ENCODE measurements at places on chromosomes 3 and 15.

DNA sequence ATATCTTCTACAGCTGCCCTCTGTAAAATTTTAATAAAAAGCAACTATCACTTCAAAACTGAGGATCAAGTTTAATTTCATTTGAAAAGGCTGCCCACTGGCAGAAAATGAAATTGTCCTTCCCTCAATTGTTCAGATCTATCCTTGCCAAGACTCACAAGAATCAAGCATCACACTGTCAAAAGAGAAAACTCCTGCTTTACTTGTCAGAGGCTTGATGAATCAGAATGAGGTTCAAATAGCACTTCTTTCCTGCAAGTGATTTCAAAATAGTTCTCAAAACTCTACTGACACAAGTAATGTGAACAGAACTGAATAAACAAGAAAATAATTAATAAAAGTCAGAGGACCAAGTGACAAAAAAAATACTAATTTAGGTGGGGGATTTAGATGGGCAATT lies 70.6 kb downstream of the GOLIM4 start:
- peak; percentile 11 for DNase-seq

GRCh38 chr3:181711325-181712135 lies at the start of gene SOX2:
Gene SOX2 (plus strand): TSS chr3:181711925. CDS start chr3:181712361, 436 bp downstream.
- DNase-seq, result peak; percentile 35

- DNase-seq, result no peak
Observed at GRCh38 chr3:37604336-37604833, 257.3 kb upstream of the CTDSPL start.

GRCh38 chr15:90059208-90059985 lies 42.9 kb downstream of the IDH2 start:
- peak; percentile 88 for DNase-seq

DNA sequence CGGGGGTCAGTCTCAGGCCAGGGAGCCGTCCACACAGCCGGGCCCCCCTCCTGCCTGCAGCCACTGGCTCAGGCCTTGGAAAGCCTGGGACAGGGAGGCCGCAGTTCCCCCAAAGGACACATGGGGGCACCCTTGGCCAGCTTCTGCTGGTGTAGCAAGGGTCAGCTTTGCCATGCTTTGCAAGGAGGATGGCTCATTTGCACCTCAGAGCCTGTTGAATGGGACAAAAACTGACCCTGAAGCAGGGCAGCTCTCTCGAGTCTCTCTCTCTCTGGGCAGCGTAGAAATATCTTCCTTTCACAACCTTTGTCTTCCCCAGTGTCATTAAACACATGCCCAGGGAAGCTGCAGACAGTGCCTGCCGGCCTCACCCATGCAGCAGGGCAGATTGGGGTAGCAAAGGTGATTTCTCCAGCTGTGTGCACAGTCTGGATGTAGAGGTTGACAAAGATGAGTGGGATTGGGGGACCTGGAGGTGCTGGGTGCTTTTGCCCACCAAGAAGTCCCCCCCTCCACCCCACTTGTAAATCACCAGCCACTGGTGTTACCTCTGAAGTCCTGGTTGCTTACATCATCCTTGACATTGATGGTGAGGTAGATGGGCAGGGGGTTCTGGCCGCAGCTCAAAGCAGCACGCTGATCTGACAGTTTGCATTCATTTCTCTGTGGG lies 17.4 kb upstream of the EHD4 start:
- DNase-seq, result peak; percentile 90

- DNase-seq, result no peak
Observed at GRCh38 chr3:27847697-27848096, 125.6 kb upstream of the EOMES start.

- DNase-seq, result no peak
Observed at GRCh38 chr15:84741121-84741520, 7.3 kb upstream of the ZNF592 start.

DNA sequence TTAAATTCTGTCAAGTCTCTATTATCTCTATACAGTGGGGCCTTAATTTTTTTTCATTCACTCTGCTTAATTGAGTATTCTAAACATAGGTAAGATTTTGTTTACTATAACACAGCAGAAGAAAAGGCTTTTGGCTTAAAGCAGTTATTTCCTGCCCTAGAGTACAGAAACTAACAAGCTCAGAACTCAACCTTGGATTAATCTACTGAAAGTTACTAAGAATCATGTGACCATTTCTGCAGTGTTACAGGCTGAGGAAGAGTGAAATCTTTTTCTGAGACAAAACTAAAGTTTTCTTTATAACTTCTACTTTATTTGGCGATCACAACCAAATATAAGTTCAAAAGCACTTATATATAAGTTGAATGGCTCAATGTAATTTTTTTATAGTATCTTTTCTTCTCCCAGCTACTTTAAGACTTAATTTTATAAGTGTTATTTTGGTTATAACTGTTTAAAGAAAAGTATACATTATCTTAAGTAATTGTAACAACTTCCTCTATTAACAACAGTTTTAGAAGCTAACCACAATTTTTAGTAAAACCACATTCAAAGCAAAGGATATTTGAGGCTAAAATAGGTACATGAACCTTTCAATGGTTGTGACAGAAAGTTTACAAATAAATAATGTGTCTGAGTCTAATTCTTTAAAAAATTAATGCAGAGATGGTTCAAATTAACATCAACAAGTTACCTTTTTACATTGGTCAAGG lies 240.6 kb upstream of the NAALADL2 start:
- DNase-seq, result no peak

GRCh38 chr3:111278959-111279358 lies 207.3 kb downstream of the NECTIN3 start:
- DNase-seq, result no peak

DNA sequence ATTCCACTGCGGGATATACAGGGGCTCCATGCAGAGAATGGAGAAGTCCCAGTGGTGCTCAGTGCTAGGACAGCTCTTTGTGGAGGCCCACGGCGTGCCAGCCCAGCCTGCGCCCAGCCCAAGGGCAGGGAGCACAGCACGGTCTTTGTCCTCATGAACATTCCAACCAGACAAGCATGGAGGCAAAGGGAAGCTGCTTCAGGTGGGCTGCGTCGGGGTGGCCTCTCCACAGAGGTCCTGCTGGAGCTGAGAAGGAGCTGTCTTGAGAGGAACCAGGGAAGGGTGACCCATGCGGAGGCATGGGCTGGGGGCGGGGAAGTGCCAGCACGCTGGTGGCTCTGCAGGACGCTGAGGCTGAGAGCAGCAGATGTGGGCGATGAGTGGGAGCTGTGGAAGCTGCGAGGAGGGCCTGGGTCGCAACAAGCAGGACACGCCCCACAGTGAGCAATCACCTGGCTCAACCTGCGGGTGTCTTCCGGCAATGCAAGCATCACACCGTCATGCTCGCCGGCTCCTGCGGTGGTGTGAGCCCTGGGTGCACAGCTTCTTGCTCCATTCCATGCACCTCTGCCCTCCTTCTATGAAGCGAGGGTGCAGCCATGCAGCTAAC lies 14.0 kb upstream of the KLF15 start:
- no peak for DNase-seq

DNA sequence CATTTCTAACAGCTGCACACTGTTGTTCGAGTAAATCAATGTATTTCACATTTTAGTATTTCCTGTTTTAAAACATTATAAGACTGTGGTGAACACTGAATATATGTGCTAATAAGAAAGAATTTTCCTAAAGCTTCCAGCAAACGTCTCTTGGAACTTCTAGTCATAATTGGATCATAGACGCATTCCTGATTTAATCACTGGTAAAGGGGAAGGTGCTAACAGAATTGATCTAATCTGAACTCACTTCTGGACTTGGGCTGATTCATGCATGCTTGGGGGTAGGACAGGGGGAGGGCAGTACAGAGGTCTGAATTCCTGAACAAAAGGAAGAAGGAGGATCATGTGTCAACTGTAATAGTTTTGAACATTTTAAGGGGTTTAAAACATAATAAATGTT lies 7.3 kb upstream of the LEKR1 start:
- DNase-seq, result no peak

- peak; percentile 30 for DNase-seq
Observed at GRCh38 chr3:187684880-187685279, 14.7 kb upstream of the SST start.

GRCh38 chr15:40927873-40928806 lies 1.0 kb upstream of the DLL4 start:
- DNase-seq, result no peak

GRCh38 chr3:113143353-113143752 lies 68.0 kb upstream of the BOC start:
- DNase-seq, result no peak

DNA sequence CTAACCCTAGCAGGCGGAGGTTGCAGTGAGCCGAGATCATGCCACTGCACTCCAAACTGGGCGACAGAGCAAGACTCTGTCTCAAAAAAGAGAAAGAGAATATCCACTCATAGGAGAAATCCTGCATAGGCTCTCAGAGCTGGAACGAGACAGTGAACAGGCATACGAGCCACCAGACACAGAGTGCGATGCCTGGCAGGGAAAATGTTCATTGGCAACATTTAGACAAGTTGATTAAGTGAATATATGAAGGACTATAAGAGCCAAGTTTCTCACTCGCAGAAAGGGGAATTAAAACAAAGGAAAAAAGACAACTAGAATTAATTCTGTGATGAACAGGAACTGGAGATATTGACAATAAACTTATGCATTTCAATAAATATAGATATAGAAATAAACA lies 27.1 kb upstream of the ARHGEF26 start:
- no peak for DNase-seq

DNA sequence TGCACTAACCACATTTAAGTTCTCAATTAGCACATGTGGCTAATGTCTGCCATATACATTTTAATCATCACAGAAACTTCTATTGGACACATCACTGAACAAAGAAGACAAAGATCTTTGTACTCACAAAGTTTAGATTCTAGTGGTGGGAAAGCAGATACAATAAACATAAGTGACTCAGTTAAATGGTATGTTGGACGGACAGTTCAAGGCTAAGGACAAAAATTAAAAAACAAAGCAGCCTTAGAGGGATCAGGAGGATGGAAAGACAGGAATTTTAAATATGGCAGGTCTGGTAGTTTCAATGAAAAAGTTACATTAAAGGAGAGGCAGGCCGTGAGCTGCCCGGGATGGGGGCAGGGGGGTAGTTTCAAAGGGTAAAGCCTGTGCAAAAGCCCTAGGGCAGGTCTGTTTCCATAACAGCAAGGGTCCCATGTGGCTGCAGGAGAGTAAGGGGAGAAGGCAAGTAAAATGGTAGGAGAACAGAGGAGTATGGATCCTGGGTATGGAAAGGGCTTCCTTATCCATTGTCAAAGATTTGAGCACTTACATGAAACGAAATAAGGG lies 220.7 kb downstream of the FHIT start:
- no peak for DNase-seq

DNA sequence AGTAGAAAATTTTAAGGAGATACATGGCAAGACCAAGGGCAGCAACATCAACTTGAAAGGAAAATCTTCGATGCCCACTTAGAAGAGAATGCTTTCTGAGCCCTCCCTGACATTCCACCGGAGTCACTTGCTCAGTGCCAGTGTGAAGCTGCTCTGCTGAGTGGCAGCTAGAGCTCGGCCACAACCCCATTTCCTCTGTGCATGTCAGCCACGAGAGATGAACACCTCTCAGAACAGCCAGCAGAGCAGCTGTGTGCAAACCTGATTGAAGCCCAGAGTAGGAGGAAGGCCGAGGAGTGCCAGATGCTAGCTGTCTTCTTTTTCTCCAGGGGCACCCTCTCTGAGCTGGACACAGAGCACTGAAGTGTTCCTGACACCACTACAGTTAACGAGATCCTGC lies 12.2 kb downstream of the TARS3 start:
- no peak for DNase-seq

DNA sequence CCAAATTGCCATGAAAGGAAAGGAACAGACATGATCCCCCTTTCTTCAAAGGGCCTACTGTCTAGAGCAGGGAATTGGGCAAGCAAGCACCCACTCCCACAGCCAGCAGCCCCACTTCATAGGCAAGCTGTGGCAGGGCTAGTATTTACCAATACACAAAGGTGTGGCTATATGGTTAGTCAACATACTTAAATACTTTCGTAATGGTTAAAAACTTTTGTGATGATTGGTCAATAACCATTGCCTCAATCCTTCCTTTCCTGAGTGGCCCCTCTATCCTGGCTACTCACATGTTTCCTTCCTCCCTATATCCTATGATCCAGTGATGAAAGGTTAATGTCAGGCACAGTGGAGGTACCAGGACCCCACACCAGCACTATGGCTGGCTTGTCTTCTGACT lies 30.1 kb upstream of the ARL8B start:
- no peak for DNase-seq

GRCh38 chr3:131797776-131798175 lies 237.0 kb downstream of the CPNE4 start:
- DNase-seq, result no peak

DNA sequence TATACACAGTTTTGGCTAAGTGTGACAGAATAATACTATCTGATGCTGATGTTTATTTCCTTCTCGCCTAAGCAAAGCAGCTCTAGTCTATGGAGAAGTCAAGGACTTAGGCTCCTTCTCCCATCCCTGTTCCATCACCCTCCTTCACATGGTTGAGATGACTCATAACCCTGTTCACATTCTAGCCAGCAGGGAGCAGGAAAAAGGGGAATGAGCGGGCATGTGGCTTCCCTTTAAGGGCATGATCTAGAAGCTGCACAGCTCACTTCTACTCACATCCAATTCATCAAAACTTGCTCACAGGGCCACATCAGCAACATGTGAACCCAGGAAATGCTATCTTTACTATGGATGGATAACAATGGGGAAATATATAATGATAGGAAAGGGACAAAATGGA lies 40.9 kb downstream of the CBLB start:
- DNase-seq, result peak; percentile 55

GRCh38 chr3:129563850-129564535 lies 21.0 kb downstream of the H1-8 start:
- DNase-seq, result no peak

- DNase-seq, result no peak
Observed at GRCh38 chr15:62770752-62771151, 271.8 kb upstream of the TPM1 start.

- peak; percentile 20 for DNase-seq
Observed at GRCh38 chr3:61522060-61522459, 39.3 kb upstream of the PTPRG start.

GRCh38 chr3:48561045-48561736 lies 2.4 kb downstream of the UCN2 start:
- DNase-seq, result peak; percentile 16

DNA sequence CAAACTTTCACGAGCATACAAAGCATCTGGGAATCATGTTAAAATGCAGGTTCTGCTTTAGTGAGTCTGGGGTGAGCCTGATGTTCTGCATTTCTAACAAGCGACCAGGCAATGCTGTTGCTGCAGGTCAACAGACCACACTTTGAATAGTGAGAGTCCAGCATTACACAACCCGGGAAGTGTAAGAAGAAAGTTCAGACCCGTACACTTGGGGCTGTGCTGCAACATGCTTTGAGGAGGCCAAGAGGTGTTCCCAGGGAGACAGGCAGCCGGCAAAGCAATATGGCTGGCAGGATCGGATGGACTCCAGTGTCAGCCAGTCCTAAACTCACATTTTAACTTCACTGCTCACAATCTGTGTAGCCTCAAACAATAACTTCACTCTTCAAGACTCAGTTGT lies 134.2 kb downstream of the LIPC start:
- DNase-seq, result no peak

Measured in activated CD4-positive, alpha-beta T cell treated with anti-CD3 and anti-CD28 coated beads, Interleukin-2, Interleukin-6, amounts not matched to agents 100 ng/mL and 50 ng/mL, durations not matched to agents 16 hours and 8 hours (primary cell).